ENCODE measurements at places on chromosomes 3 and 15. TPM values are rescaled to one million over a fixed set of nuclear protein-coding genes. Genes with fewer than 3 reads are reported as not detected.

Gene NR1I2
- total RNA-seq: under 0.01 TPM

Gene TPRA1
- 35.4 TPM for total RNA-seq

Gene ERICH6
- under 0.01 TPM for total RNA-seq

Gene PLSCR2
- total RNA-seq: not detected

Gene LIPH
- total RNA-seq: under 0.01 TPM

Gene SPATA12
- total RNA-seq: not detected

Gene ALDH1A2
- 7.7 TPM for total RNA-seq

Gene RASGRP1
- not detected for total RNA-seq

Gene FAM227B
- 9.7 TPM for total RNA-seq

Gene KLHL40
- total RNA-seq: not detected

Gene PLA2G4B
- total RNA-seq: 1.3 TPM

Gene MKRN2
- 37.7 TPM for total RNA-seq

Gene JAGN1
- 33.9 TPM for total RNA-seq

Gene FANCD2OS
- not detected for total RNA-seq

Gene RRP9
- 19.7 TPM for total RNA-seq

GRCh38 chr3:149806171-149806778 is 6.7 kb upstream of the RNF13 start:
- no peak for DNase-seq

GRCh38 chr3:113717818-113718217 is 21.4 kb upstream of the USF3 start:
- DNase-seq: no peak

DNA sequence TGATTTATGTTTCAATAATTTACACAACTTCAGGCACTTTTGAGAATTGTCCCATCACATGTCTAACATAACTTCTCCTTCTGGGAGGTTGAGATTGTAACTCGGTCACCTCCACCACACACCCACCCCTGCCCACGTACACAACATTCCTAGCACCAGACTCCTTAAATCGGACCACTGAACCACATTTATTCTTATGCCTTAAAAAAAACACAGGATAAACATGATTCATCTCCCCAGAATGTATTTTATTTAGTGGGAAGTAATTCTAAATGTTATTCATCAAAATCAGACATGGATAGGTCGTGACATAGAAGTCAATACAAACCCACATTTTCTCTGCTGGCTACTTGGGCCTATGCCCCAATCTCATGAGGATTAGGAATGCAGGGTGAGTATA is 3.0 kb downstream of the SNTN start:
- DNase-seq: peak; percentile 98

- DNase-seq: no peak
These were observed 36.1 kb downstream of the FMN1 start for GRCh38 chr15:33158366-33158765.

GRCh38 chr15:79453446-79453845 is 21.3 kb downstream of the MINAR1 start:
- DNase-seq: no peak

GRCh38 chr3:99895703-99896441 is 78.2 kb downstream of the CMSS1 start:
- peak; percentile 90 for DNase-seq

- DNase-seq: no peak
These were observed 24.7 kb downstream of the PARP14 start for GRCh38 chr3:122705379-122705778.

DNA sequence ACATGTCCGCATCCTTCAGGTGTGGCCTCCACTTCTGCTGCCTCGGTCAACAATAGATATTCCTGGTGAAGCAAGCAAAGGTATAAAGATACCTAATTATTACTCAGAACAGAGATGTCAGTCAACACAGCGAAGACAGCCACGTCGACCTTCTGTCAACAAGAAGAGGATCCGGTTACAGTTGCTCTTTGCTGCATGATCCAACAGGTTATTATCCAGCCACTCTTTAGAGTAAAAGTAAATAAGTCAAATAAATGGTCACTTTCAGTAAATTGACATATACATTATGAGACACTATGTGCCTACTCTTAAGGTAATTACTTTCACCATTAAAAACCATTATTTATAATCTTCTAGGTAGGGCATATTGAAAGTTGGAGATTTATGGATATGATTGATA is 356.8 kb upstream of the ATP11B start:
- DNase-seq: no peak

DNA sequence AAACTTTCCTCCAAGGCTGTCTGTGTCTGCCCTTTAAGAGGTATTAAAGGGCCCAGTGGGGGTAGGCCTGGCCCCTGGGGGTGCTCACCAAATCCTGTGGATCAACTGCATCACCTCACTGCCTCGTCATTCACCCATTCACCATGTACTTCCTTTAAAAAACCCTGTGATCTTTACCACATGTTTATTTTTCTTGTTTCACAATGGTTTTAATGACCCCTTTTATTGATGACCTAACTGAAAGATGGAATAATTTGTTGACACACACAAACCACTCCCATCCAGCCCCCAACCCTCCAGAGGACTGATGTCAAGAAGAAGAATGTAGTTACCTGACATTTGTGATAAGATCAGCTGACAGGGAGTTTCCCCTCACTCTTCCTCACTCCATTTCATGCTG is 40.8 kb downstream of the KCNAB1 start:
- peak; percentile 40 for DNase-seq

DNA sequence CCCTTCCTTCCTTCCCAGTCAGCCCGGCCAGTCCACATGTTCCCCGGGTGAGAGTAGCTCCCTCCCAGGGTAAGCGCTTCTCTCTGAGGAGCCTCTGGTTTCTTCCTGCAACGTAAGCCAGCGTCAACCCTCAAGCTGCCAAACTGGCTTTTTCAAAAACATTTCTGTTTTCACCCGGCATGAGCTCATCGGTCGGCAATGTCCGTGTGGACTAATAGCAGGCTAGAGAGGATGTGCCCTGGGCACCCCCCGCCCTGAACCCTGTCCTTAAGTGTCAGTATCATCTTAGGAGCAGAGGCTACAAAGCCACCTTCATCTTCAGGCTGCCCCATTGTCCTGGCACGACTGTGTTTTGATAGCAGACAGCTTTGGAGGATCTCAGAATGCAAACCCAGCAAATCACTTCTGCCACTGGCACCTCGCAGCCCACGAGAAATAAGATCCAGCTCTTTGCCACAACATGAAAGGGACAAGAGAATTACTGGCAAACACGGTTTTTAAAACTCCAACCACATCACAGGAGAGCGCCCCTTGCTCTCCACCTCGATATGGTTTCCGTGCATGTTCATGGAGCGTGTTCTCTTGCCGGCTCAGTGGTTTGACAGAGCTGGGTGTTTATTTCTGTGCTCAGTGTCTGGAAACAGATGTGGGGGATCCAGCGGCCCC is 9.9 kb downstream of the ALDH1A3 start:
- DNase-seq: peak; percentile 79

DNA sequence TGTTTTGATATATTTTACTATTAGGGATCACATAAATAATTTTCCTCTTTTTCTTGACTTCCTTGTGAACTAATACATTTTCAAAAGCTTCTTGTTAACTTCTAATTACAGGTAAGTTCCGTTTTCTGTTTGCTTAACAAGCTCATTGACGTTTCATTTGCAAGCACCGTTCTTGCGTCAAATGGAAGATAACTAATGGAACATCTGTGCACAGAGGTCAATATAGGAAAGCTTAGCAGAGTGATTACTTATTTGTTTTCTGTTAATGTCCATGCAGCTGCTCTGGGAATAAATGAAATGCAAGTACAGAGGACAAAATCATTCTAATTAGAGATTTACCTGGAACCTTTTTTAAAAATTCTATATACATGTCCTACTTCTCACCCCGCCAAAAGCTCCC is 115.5 kb upstream of the C2CD4B start:
- no peak for DNase-seq

DNA sequence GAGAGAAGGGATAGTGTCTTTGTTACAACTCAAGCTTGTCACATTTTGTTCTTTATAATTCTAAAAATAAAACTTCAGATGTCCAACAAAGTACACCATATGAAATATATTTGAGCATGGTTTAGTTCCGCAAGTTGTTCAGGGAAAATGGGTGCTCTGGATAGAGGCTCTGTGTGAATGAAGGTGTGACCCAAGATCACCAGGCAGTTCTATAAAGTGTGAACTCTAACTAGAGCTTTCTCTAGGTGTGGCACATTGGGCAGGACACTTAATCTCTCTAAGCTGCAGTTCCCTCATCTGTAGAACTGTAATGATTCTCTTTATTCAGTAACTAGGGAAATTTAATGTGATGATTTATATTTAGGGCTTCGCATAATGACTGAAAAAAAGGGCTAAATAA is 139.3 kb downstream of the BCHE start:
- DNase-seq: no peak

DNA sequence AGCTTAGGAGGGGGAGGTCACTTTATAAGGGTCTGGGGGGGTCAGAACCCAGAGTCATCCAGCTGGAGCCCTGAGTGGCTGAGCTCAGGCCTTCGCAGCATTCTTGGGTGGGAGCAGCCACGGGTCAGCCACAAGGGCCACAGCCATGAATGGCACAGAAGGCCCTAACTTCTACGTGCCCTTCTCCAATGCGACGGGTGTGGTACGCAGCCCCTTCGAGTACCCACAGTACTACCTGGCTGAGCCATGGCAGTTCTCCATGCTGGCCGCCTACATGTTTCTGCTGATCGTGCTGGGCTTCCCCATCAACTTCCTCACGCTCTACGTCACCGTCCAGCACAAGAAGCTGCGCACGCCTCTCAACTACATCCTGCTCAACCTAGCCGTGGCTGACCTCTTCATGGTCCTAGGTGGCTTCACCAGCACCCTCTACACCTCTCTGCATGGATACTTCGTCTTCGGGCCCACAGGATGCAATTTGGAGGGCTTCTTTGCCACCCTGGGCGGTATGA is at the start of gene RHO:
Gene RHO, plus strand, starts transcription at position 51 of the 512 bp plus-strand sequence. Its CDS starts 95 bp downstream, at position 146.
- no peak for DNase-seq

DNA sequence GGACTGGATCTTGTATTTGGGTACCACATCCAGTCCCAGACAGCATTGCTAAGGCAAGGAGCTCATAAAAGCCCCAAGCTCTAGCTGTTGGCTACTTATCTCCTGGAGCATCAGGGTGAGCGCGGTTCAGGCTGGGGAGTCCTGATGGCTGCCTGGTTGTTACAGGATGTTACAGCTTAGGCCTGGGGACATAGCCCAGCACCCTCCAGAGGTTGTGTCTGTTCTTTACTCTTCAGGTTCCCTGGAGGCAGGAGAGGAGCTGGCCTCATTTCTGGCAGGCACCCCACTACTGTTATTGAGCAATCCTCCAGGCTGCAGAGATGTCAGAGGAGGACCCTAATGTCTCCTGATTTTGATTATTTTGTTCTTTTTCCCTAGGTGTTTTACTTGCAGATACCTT is 26.6 kb downstream of the APBA2 start:
- no peak for DNase-seq

GRCh38 chr3:14319654-14320182 is 82.7 kb upstream of the SLC6A6 start:
- DNase-seq: peak; percentile 73

GRCh38 chr15:78951841-78952238 is 7.0 kb upstream of the CTSH start:
- DNase-seq: peak; percentile 12

DNA sequence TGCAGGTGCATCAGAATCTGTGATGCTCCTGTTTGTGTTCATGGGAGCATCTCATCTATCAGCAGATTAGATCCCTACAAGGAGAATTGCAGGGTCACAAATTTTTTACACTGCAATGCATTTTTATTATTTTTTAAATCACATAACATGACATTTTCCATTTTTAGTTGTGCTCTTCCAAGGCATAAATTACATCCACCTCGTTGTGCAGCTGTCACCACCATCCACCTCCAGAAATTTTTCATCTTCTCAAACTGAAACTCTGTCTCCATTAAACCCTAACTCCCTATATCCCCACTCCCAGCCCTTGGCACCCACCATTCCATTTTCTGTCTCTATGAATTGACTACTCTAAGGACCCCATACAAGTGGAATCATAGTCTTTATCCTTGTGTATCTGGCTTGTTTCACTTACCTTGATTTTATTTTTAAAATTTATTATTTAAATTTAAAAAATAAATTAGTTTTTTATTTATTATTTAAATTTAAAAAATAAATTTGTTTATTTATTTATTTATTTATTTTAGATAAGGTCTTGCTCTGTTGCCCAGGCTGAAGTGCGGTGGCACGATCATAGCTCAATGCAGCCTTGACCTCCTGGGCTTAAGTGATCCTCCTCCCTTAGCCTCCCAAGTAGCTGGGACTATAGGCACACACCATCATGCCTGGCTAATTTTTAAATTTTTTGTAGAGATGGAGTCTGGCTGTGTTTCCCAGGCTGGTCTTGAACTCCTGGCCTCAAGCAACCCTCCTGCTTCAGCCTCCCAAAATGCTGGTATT is 47.7 kb downstream of the FBLN2 start:
- no peak for DNase-seq

- DNase-seq: no peak
These were observed 158.5 kb upstream of the SMAD3 start for GRCh38 chr15:66906668-66907614.

DNA sequence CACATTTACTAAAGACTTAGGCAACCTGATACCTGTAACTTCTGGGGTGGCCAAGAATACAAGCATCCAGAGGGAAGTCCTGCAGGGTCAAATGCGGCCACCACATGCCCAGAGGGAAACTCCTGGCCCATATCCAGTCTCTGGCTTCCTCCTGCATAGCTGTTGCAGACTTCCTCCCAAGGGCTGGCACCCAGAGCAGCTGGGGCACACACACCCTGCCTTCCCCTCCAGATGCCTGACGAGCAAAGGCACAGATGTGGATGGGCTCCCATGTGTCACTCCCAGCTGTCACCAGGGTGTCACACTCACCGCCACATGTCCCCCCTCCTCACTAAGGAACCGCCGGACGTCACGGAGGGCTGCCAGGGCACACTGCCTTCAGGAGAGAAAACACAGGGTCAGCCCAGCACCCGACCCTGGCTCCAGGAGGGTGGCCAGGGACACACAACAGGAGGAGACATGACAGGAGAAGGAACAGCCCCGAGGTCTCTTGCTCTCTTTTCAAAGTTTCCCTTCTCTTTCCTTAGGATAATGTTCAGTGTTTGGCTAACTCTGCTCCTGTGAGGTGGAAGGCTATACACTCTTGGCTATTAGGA is 13.2 kb downstream of the PFKFB4 start:
- no peak for DNase-seq

- DNase-seq: no peak
These were observed 25.4 kb downstream of the ZBTB38 start for GRCh38 chr3:141393735-141394076.

DNA sequence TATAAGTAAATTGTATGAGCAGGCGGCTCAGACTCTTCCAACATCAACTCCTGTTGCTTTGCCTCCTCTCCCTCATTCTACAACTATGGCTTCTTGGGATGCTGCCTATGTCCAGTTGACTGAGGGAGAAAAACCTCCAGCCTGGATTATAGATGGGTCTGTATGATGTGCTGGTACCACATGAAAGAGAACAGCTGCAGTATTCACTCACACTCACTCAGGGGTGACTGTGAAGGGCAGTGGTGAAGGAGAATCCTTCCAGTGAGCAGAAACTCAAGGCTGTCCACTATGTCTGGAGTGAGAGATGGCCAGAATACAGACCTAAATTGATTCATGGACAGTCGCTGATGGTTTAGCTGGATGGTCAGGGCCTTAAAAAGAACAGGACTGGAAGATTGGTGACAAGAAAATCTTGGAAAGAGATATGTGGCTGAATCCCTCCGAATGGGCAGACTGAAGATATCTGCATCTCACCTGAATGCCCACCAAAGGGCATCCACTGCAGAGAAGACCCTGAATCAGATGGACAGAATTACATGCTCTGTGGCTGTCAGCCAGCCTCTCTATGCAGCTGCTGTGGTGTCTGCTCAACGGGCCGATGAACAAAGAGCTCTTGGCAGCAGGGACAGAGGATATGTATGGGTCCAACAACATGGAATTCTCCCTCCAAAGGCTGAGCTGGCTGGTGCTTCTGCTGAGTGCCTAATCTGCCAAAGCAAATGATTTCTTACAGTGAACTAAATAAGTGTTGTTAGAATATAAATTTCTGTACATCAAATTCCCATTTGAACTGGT is 1.9 kb upstream of the BCL2L10 start:
- no peak for DNase-seq
